Activated CD4-positive, alpha-beta T cell treated with anti-CD3 and anti-CD28 coated beads, Interleukin-2, amount 50 U/mL, for 24 hours (primary cell): ENCODE measurements at places on chromosomes 16 and 17.

- DNase-seq = no peak
Observed at GRCh38 chr16:64882078-64882784, 239.6 kb downstream of the CDH11 start.

DNA sequence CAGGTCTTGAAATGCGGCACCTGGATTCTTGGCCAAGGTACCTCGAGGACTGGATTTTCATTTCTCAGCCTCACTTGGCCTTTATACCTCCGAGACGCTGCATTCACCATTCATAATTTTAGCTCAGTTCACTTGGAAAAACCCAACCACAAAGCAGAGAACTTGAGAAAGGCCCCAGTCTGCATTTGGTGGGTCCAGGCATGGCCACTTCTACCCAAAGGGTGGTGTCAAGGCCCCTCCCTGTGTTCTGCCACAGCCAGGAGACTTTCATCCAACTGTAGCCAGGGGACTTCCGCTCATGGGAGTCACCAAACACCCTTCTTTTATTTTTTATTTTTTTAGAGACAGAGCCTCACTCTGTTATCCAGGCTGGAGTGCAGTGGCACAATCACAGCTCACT lies 14.7 kb upstream of the TVP23A start:
- DNase-seq = no peak

DNA sequence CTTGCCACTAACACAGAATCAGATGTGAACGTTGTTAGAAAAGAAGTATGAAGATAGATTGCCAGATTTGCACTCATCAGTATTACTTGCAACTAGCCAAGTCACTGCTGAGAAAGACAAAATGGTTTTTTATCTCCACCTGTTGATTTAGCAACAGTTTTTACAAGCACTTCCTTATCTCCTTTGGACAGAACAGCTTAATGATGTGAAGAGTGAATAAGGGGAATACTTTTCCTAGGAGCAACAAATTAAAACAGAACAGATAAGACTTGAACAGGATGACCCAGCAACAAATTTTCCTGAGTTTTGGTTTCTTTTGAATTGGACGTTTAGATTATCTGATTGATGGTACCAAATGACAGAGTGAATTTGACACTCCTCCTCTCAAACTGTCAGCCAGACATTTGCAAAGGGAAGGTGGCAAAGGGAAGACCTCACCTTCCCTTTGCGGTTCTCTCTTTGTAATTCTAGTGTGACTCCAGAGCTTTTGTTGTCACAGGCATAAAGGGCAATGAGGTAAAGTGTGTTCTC lies 130.6 kb downstream of the NLK start:
- DNase-seq = no peak

DNA sequence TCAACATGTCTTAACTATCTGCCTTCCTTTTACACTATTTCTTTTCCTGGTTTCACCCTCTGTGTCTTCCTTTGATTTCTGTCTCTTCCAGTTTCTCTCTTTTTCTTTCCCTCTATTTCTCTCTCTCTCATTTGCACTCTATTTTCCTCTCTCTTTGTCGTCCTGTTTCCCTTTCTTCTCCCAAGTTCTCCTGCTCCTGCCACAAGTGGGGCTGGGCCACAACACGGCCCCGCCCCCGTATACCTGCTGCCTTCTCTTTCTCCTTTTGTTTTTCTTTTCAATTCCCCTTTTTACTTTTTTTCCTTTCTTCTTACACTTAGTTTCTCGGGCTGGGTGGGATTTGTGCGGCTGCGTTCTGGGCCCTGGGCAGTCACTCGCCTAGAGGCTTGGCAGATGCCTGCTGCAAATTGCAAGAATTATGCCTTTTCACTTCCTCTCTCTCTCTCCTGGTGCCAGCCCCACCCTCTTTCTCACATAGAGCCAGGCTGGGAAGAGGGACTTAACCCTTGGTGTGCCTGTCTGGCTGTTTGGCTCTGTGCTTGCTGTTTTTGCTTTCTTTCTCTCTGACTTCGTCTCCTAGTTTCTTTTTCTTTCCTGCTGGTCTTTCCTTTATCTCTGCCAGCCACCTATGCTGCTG lies 2139.4 kb downstream of the TP53TG3F start:
- DNase-seq = no peak

DNA sequence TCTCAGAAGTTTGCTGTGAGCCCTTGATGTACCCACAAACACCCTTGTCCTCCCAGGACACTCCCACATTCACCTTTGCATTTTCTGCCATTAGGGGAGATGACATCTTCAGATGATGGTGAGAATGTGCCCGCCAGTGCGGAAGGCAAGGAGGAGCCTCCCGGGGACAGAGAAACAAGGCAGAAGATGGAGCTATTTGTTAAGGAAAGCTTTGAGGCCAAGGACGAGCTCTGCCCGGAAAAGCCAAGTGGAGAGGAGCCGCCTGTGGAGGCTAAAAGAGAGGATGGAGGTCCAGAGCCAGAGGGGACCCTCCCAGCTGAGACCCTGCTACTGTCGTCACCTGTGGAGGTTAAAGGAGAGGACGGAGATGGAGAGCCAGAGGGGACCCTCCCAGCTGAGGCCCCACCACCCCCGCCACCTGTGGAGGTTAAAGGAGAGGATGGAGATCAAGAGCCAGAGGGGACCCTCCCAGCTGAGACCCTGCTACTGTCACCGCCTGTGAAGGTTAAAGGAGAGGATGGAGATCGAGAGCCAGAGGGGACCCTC lies 17.0 kb downstream of the TAF1C start:
- DNase-seq = no peak

- DNase-seq = no peak
Observed at GRCh38 chr17:17467720-17468119, 9.1 kb upstream of the MED9 start.

GRCh38 chr16:63361032-63361624 lies 1324.9 kb upstream of the CDH8 start:
- no peak for DNase-seq

GRCh38 chr16:7755347-7755882 lies 422.8 kb downstream of the RBFOX1 start:
- DNase-seq = no peak
